ENCODE measurements at places on chromosomes 4 and X. TPM values are rescaled to one million over a fixed set of nuclear protein-coding genes. Genes with fewer than 3 reads are reported as not detected.

The GABRG1 gene
- polyA plus RNA-seq, result not detected

DNA sequence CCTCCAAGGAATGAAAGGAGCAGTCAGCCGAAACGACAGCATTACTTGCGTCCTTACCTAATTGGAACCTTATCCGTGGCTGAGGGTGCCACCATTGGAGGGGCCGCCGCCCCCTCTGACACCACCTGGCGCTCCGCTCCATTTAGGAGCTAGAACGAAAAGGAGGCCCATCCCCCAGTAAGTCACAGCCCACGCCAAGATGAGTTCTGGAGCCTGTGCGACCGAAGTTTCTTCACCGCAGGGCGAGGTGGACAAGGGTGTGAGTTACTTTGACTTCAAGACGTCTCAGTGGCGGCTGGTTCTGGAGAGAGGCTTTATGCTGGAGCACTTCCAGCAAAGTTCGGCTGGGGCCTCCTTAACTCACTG, 729 bp upstream of the IRF2 start:
- no peaks in the 10 kb centered on the region for H3K36me3 ChIP-seq
- DNase-seq, result peak; percentile 30
- peak overlapping the region; percentile 98 for H3K27ac ChIP-seq
- peaks cover 51% of the 10 kb centered on the region for H3K4me1 ChIP-seq

DNA sequence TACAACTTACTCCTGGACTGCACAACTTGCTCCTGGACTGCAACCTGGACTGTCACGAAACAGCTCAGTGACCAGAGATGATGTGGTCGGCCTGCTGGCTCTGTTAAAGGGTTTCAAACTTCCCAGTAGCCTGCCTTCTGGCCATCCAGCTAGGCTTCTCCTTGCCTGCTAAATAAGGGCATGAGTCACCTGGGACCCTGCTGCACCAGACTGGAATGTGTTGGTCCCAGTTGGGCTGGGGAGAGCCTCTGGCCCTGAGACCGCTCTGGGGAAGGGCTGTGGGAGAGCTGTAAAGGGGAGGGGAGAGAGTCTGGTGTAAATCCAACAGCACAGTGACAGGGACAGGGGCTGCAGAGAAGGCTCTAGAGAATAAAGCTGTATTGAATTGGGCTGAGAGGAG, 165.8 kb downstream of the VSIG4 start:
- no peaks in the 10 kb centered on the region for H3K36me3 ChIP-seq
- no peak for DNase-seq
- no peak overlapping the region for H3K27ac ChIP-seq
- no peaks in the 10 kb centered on the region for H3K27me3 ChIP-seq

DNA sequence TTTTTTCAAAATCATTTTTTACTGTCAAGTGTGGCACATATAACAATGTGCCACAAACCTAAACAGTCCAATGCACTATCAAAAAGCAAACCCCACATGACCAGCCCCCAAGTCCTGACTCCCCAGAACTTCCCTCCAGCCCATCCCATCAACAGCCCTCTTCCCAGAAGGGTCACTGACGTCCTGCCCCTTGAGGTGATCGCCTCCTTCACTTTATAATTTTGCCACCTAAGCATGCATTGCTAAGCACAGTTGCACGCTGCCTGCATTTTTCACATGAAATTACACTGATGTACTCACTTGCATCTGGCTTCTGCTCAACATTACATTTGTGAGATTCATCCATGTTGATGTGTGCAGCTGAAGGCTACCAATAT, 42.5 kb downstream of the HTRA3 start:
- H3K27me3 ChIP-seq, result no peaks in the 10 kb centered on the region
- H3K4me1 ChIP-seq, result peaks cover 11% of the 10 kb centered on the region
- no peaks in the 10 kb centered on the region for H3K36me3 ChIP-seq
- no peak overlapping the region for H3K27ac ChIP-seq

DNA sequence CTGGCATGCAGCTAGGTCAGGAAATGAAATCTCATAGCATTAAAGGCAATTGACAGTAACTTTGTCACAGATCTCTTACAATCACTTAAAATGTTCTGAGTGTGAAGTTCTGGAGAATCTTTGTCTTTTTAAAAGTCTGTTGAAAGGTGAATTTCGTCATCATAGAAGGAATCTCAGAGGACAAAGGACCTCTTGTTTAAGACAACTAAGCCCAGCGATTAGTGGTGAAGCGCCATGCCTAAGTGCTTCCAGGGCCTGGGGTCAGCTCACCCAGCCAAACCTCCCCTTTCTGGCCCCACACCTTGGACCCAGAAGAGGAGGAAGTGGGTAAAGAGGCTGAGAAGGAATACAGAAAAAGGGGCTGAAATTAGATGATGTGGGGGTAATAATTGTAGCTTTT, 8.5 kb downstream of the FRMD7 start:
- no peak overlapping the region for H3K27ac ChIP-seq
- no peak for DNase-seq
- H3K36me3 ChIP-seq, result no peaks in the 10 kb centered on the region
- no peak overlapping the region for H3K4me3 ChIP-seq
- H3K4me1 ChIP-seq, result no peaks in the 10 kb centered on the region
- H3K27me3 ChIP-seq, result no peaks in the 10 kb centered on the region
